Esophagus squamous epithelium (tissue), 5 donors: ENCODE measurements at places on chromosomes 3 and 15.
A peak's percentile ranks its signal among the peaks of the same experiment; 100 is the strongest.

DNA sequence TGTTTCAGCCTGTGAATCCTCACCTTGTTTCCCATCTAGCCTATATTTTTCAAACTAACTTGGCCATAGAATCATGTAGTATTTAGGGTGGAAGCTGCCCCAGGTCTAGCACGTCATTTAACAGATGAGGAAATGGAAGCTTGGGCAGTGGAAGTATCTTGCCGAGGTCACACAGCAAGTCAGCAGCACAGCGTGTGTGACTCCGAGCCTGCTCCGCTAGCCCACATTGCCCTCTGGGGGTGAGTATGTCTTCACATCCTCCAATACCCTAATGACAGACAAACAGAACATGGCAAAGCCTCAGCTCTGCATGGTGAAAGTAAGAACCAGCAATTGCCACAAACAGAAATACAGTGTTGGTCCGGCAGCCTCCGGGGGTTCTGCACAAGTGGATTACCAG lies 2.2 kb upstream of the CCR5 start:
- peak; percentile 31 for DNase-seq

GRCh38 chr3:119160361-119160760 lies 13.0 kb upstream of the UPK1B start:
- no peak for DNase-seq

DNA sequence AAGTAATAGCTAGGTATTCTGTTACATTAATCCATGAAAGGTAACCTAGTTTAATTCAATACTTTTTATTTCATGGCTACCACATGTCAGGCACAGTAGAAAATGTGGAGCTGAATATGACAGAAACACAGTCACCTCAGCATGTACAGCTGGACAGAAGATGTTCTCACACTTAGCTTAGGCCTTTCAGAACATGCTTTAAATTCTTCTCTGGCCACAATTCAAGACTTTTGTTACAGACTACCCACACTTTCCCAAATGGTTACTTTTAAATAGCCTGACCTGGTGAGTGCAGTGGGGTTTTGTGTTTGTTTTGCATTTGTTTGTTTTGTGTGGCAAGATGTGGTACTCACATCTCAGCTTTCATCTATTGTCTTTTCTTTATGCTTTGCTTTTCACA lies 1079.5 kb downstream of the IGSF11 start:
- no peak for DNase-seq

GRCh38 chr15:39976291-39977274 lies 42.7 kb downstream of the EIF2AK4 start:
- DNase-seq, result no peak

DNA sequence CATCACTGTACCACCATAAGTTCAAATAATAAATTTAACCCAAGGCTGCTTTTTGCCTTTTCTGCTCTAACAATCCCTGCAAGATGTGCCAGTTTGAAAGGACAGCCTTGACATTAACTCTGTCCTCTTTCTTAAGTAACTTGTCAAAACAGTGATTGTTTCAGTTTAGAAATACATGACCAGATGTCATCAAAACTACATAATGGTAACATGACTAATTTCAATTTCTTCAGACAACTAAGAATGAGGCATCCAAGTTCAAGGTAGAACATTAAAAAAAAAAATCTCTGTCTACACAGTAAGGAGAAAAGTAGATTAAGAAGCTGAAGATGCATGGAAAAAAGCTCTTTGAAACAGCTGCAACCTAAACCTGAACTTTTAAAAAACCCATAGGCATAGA lies 47.4 kb downstream of the SHQ1 start:
- DNase-seq, result no peak

DNA sequence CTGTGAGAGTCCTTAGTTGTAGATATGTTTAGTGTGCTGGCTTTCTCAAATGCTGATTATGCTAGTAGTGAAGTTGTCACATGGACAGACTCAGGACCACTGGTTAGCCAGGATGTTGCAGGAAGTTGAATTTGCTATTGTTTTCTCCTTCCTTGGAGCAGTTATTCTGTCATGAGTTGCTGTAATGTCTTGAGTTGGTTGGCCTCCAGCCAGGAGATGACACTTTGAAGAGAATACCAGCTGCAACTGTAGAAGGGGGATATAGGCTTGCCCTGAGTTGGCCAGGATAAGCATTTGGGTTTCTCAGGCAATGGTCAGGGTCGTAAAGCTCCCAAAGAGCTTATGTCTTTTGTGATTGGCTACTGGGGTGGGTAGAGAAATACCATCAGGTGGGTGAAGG lies 206.7 kb downstream of the ZNF621 start:
- no peak for DNase-seq

- no peak for DNase-seq
Observed at GRCh38 chr15:91904942-91905341, 51.4 kb downstream of the SLCO3A1 start.

- no peak for DNase-seq
Observed at GRCh38 chr15:61687651-61688050, 372.6 kb downstream of the VPS13C start.
